ENCODE measurements at places on chromosomes 16 and 17. TPM values are rescaled to one million over a fixed set of nuclear protein-coding genes. Genes with fewer than 3 reads are reported as not detected.
A peak's percentile ranks its signal among the peaks of the same experiment; 100 is the strongest.

The SMPD3 gene
- not detected for polyA plus RNA-seq

DNA sequence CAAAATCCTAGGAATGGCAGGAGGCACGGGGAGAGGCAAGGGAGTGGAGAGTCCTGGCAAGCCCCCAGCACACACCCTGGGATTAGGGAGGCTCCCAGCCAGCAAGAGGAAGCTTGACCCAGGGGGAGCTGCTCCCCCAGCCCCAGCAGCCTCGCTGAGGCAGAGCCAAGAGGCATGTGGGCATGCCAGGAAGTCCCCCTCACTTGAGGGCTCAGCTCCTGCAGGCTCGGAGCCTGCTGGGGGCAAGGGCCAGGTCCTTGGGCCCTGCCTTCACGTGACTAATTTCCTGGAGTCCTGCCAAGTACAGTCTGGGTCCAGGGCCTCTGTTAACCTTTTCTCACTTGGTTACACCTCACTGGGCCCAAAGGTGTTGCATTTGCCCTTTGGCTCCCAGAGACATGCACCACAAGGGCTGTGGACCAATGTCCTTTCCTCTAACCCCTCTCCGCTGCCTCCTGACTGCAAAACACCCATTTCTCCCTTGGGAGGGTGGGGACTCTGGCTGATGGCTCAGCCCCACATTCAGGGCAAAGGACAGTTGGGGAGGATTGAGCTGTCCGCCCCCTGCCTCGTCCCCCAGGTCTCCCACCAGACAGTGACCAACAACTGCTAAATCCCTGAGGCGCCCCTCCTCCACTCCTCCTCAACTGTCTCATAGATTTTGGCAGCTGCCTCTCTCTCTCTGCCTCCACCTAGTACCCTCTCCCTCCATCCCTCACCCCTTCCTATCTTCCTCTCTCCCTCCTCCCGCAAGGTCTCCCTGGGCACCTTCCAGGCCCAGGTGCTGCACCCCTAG lies 4.4 kb upstream of the SLC47A2 start:
- no peak for DNase-seq
- no peak overlapping the region for H3K4me3 ChIP-seq
- H3K4me1 ChIP-seq = no peaks in the 10 kb centered on the region
- no peaks in the 10 kb centered on the region for H3K36me3 ChIP-seq
- no peaks in the 10 kb centered on the region for H3K27me3 ChIP-seq

GRCh38 chr17:1755252-1755826 lies 6.5 kb upstream of the SERPINF1 start:
- no peak overlapping the region for H3K27ac ChIP-seq
- no peak for DNase-seq
- H3K4me1 ChIP-seq = no peaks in the 10 kb centered on the region
- no peak overlapping the region for H3K4me3 ChIP-seq

DNA sequence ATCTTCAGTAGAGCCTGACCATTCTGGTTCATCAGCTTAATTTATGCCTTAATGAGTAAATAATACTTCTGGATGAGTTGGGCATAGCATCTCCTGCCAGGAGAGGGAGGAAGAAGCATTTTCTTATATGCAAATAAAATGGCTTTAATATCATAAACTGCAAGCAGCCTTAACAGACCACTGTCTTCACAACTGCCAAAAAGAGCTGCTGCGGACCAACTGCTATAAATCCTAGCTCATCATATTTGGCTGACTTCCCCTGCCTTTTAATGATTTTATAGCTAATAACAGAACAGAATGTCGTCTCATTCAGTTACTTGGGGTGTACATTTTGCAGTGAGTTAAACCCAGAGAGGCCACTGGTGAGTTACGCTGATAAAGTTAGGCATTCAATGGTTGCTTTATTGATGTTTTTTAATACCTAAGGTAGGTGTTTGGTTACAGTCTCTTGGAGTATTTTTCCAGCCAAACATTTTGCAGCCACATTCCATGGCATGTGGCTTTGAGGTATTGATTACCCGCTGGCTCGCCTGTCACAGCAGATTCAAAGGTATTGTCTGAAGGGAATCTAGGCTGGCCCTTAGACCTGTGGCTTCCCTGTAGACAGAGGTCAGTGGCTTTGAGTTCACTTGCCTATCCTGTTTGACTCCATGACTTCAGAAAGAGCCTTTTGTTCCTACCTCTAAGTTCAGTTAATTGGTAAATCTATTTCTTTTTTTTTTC lies 16.4 kb downstream of the FAM20A start:
- H3K36me3 ChIP-seq = no peaks in the 10 kb centered on the region
- H3K27me3 ChIP-seq = peaks cover 2% of the 10 kb centered on the region
- no peak for DNase-seq
- no peak overlapping the region for H3K4me3 ChIP-seq

DNA sequence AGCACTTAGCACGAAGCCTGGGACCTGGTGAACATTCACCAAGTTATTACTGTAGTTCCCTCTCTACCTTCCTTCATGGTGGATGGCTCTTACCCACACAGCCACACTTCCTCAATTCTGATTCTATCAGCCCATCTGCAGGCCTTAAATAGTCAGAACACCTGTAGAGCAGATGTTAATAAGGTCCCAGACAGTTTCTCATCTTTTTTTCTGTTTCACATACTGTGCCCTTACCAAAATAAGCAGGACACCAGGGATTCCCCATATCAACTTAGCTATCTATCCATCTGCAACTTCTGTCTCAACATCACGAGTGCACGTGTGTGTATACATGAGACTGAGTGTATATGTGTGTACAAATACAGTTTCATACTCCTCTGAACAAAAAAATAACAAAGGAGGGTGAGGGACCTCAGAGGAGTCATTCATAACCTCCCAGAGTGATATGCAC lies 2.8 kb downstream of the RECQL5 start:
- no peaks in the 10 kb centered on the region for H3K27me3 ChIP-seq
- DNase-seq = no peak
- H3K4me3 ChIP-seq = no peak overlapping the region
- H3K36me3 ChIP-seq = no peaks in the 10 kb centered on the region
- H3K4me1 ChIP-seq = no peaks in the 10 kb centered on the region
- no peak overlapping the region for H3K27ac ChIP-seq

DNA sequence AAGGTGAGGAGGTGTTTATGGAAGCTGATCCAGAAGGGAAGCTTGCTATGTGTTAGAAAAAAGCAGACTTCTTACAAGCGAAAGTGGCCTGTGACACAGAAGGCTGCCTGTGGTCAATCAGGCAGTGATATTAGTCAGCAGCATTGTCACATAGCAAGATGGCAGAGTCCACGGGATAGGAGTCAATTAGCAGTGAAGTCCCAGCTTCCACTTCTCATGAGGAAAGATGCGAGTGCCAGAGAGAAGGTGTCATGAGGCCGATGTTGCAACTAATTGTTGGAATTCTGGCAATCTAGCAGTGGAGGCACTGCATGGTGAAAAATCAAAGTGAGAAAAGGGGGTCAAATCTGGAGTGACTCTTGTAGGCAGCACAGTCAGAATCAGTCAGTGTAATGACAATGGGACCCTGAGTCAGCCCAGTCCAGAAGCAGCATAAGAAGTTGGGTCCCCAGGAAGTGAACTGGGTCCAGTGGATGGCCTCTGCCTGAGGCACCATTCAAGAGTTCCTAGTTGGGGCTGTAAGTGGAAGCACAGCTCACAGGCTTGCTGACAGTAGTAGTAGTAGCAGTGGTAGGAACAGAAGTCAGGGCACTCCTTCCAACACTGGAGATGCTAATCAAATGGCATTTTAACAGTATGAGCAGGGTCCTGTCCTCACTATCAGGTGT lies 85.1 kb downstream of the TNFRSF13B start:
- DNase-seq = no peak
- H3K27ac ChIP-seq = no peak overlapping the region
- no peaks in the 10 kb centered on the region for H3K36me3 ChIP-seq
- H3K4me1 ChIP-seq = no peaks in the 10 kb centered on the region
- H3K4me3 ChIP-seq = no peak overlapping the region

DNA sequence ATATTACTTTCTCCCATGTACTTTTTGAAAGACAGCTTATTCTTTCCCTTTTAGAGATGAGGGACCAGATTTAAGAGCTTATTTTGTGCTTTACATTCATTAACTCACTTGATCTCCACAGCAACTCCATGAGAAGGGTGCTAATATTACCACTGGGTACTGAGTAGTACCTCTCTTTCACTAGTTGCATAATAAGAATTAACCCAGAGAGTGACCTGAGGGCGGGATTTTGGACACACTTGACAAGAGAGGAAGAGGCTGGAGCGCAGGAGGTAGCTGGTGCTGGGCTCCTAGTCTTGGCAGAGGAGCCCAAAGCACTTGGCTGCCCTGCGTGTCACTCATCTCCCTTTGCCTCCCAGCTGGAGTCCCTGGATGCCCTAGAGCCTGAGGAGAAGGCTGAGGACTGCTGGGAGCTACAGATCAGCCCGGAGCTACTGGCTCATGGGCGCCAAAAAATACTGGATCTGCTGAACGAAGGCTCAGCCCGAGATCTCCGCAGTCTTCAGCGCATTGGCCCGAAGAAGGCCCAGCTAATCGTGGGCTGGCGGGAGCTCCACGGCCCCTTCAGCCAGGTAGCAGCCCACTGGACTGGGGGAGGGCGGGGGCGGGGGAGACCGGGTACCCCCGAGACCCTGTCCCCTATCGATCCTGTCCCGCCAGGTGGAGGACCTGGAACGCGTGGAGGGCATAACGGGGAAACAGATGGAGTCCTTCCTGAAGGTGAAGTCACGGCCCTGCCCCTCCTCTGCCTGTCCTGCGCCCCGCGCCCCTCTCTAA lies 1.7 kb upstream of the MAZ start:
- peak overlapping the region; percentile 20 for H3K4me3 ChIP-seq
- H3K4me1 ChIP-seq = no peaks in the 10 kb centered on the region
- H3K27me3 ChIP-seq = no peaks in the 10 kb centered on the region
- no peaks in the 10 kb centered on the region for H3K36me3 ChIP-seq
- H3K27ac ChIP-seq = no peak overlapping the region
- peak; percentile 60 for DNase-seq

- no peak for DNase-seq
- no peak overlapping the region for H3K27ac ChIP-seq
- H3K4me1 ChIP-seq = no peaks in the 10 kb centered on the region
- no peak overlapping the region for H3K4me3 ChIP-seq
Observed at GRCh38 chr17:56160422-56160821, 7.1 kb downstream of the ANKFN1 start.

DNA sequence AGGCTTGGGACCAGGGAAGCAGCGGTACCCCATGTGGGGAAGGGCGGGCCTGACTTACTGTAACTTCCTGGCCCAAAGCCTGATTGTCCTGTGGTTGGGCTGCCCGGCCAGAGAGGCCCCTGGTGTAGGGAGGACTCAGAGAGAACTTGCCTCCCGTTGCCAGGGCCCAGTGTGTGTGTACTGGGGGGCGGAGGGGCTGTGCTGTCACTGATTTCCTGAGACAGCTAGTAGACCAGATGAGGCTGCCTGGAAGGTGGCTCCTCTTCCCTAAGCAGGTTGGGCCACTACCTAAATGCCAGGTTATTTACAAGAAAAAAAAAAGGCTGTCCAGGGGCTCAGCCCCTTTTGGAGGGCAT lies 16.7 kb downstream of the SOCS3 start:
- H3K27ac ChIP-seq = peak overlapping the region; percentile 90
- DNase-seq = peak; percentile 95
- H3K4me3 ChIP-seq = no peak overlapping the region
- H3K36me3 ChIP-seq = no peaks in the 10 kb centered on the region
- H3K27me3 ChIP-seq = no peaks in the 10 kb centered on the region

DNA sequence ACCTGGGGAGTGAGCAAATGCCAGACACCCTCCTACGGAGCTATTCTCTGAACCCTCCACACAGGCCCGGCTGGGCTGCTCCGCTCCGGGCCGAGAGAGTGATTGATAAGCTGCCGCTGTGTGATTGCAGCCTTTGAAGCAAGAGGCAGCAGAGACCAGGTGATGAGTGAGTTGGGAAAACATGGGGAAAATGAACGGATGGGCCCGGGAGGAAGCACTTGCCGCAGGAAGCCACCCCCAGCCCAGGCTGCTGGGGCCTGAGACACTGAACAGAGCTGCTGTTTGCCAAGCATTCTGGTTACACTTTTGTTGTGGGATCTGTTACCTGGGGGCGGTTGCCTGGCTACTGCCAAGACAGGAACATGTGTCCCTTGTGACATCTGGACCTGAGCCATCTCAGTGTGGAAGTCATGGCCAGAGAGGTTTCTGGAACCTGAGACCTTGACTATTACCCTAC lies 46.4 kb upstream of the KLHDC4 start:
- H3K36me3 ChIP-seq = no peaks in the 10 kb centered on the region
- no peak overlapping the region for H3K4me3 ChIP-seq
- no peak overlapping the region for H3K27ac ChIP-seq

DNA sequence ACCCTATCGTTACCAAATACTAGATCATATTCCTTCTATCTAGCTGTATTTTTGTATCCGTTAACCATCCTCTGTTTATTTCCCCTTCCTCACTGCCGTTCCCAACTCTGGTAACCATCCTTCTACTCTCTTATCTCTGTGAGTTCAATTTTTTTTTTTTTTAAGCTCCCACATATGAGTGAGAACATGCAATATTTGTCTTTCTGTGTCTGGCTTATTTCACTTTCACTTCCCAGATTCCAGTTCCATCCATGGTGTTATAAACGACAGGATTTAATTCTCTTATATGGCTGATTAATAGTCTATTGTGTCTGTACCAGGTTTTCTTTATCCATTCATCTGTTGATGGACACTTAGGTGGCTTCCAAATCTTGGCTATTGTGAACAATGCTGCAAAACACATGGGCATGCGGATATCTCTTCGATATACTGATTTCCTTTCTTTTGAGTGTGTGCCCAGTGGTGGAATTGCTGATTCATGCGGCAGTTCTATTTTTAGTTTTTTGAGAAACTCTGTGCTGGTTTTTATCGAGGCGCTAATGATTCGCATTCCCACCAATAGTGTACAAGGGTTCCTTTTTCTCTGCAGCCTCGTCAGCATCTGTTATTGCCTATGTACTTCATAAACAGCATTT lies 599.6 kb downstream of the TMEM114 start:
- DNase-seq = no peak
- no peaks in the 10 kb centered on the region for H3K4me1 ChIP-seq
- no peaks in the 10 kb centered on the region for H3K27me3 ChIP-seq
- no peak overlapping the region for H3K4me3 ChIP-seq
- no peak overlapping the region for H3K27ac ChIP-seq

GRCh38 chr16:31376705-31377104 lies 16.4 kb upstream of the ITGAD start:
- no peaks in the 10 kb centered on the region for H3K36me3 ChIP-seq
- no peak overlapping the region for H3K27ac ChIP-seq
- H3K27me3 ChIP-seq = peaks cover 1% of the 10 kb centered on the region
- no peak overlapping the region for H3K4me3 ChIP-seq

DNA sequence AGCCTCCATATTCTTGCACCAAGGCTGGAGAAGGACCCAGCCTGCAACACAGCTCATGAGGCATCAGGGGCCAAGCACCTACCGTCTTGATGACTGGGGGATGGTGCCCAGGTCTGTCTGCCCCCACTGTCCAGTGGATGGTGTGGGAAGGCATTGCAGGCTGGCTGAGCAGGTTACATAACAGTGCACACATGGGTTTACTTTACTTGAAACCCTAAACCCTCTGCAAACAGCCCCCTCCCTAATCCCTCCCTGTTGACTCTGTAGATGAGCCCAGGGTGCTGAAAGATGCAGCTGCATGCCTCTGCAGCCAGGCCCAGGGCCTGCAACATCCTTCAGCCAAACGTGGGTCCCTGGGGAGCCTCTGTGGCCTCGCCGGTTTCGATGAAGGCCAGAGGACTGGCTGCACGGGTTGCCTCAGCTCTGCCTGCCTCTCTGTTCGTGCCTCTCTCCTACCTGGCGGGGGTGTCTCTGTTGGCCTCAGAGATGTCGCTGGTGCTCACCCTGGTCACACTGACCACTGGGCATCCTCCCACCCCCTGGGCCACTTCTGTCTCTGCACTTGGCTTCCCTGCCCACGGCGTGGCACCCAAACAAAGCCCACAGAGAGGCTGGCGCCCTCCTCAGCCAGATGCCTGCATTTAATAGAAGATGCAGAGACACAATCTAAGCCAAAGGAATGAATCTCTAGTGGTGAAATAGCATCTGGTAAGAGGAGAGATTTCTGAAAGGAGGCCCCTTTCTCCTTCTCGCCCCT lies 95.1 kb downstream of the METRNL start:
- H3K4me1 ChIP-seq = no peaks in the 10 kb centered on the region
- H3K4me3 ChIP-seq = no peak overlapping the region
- no peaks in the 10 kb centered on the region for H3K36me3 ChIP-seq
